ENCODE measurements at places on chromosomes 5 and 9.

- no peak for DNase-seq
Measured at GRCh38 chr5:144205141-144205551, 34.5 kb downstream of the KCTD16 start.

GRCh38 chr5:12323637-12324229 lies 419.5 kb upstream of the CTNND2 start:
- DNase-seq, result no peak

DNA sequence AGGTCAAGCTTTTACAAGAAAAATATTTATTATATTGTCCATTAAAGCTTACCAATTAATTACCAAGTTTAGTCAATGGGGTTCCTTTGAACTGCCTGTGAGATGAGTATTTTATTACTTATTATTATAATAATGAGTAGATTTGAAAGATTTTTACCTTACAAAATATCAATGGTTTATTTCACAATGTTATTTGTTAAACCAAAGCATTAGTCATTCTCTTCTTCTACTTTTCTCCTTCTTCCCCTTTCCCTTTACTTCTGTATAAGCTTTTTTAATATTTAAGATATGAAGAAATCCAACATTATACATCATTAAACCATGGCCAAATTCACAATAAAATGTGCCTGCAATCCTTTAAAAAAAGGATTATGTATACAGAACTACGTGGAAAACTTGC lies 369.5 kb downstream of the ARL15 start:
- DNase-seq, result no peak

DNA sequence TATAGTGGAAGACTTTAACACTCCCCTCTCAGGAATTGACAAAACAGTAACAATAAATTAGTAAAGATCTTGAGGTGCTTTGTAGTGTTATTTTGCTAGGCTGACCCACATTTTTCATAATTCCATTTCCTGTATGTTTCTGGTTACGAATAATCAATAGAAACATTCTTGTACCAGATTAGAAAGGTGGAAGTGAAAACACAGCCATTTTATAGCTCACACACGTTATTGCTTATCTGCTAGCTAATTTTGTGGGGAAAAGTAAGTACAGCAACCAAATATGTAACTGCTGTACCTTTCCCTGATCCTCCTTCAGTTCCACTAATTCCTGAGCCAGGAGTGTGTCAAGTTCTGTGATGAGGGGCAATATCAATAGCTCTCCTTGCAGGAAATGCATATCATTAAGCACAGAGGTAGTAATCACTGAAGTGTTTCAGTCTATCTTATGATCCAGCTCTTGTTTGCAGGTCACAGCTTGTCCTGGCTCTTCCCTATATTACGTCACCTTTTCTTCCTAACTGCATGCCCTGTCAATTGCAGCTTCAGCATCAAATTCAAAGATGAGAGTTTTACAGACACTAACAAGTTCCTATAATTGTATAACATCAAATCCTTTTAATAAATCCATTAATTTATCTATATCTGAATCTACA lies 59.4 kb downstream of the MINAR2 start:
- DNase-seq, result no peak

DNA sequence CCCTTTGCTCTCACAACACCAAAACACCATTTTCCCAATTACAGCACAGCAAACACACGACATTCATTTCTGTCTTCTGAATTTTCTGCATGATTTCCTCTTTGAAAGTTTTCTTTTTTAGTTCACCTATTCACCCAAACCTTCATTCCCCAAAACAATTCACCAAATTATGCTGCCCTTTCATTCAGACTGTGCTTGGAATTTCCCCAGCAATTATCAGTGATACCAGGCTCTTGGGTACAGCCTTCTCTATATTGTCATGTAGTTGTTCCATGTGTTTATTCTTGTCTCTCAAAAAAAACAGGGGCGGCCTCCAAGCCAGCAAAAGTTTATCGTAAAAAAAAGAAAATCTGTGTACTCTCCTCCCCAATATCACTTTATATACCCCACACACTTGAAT lies 9.0 kb upstream of the LIX1 start:
- no peak for DNase-seq

- DNase-seq, result no peak
Measured at GRCh38 chr5:55151923-55152842, 7.8 kb upstream of the GPX8 start.

DNA sequence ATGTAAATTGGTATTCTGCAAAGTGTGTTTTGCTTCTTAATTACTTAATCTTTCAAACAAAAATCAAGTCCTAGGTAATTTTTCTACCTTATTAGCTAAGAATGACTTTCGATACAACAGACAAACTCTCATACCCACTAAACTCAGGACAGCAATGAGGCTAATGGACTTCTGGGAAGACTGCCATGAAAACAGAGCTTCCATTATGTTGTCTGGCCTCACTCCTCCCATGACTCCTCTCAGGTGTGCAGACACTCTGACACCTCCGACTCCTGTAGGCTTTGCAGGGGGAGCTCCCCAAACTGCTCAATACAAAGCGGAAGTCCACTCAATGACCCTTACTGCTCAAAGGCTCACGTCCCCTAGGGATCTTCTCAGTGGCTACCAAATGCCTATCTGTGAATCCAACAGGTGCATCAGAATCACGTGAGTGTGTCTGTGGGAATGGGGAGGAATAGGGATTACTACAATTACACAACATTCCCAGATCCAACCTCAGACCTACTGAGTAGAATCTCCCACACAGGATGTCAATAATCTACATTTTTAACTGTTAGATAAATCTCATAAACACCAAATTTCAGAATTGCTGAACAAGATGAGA lies 289.9 kb downstream of the RAB3C start:
- no peak for DNase-seq

DNA sequence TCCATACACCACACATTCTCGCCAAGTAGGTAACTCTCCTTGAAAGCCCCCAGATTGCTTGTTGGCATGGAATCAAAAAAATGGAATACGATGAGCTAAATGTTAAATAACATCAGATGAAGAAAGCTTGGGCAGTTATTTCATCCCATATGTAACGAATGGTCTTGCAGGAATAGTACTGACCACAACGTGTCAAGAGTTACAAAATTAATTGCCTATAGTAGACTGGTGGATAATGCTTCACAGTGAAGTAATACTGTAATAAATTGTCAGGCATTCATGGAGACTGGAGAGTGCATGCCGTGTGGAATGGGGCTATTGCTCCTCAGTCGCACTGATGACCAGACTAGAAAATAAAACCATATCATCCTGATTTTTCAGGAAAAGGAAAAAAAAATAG lies 1628.7 kb downstream of the MAT2B start:
- no peak for DNase-seq

GRCh38 chr9:121708768-121709488 lies 57.5 kb downstream of the DAB2IP start:
- DNase-seq, result no peak

GRCh38 chr9:122053064-122053463 lies 40.0 kb downstream of the TTLL11 start:
- no peak for DNase-seq

DNA sequence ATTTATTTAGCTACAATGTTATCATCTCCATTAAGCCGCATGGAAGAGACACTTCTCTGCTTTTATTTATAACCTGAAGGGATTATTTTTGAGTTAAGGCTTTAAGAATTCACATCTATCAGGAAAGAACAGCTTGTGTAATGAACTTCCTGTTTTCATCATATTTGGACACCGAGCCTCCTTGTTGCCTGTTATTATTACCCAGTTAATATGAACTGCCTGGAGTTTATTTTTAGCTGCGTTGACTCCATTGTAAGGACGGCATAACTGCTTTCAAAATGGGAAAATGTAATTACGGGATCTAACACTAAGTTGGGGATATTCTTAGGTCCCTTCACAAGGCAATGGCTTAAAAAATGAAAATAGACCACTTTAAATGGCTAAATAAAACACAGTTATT lies 89.0 kb upstream of the NR4A3 start:
- no peak for DNase-seq

- peak; percentile 25 for DNase-seq
Measured at GRCh38 chr9:128621730-128622455, 34.8 kb downstream of the DYNC2I2 start.
